NCI-H1092 treated with DMSO at 0.1 percent for 48 hours (cell line): ENCODE measurements at places on chromosomes 6 and 20.

GRCh38 chr20:20955892-20956291, 150.3 kb downstream of the LINC00237 start:
- DNase-seq, result no peak

DNA sequence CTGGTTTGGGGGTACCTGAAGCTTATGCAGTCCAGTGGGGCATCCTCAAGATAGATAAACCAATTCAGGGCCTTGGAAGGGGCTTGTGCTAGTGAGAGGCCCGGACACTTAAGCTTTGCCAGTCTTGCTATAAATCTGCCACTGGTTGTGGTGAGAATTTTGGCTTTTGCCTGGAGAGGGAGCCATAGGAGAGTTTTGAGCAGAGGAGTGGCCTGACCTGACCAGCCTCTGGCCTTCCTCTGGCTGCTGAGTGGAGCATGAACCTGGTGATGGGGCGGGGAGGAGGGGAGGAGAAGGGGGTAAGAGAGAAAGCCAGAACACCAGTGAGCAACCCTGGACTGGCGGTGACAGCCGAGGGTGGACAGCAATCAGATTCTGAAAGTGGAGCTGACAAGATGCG, 7.1 kb downstream of the TMEM74B start:
- DNase-seq, result no peak

DNA sequence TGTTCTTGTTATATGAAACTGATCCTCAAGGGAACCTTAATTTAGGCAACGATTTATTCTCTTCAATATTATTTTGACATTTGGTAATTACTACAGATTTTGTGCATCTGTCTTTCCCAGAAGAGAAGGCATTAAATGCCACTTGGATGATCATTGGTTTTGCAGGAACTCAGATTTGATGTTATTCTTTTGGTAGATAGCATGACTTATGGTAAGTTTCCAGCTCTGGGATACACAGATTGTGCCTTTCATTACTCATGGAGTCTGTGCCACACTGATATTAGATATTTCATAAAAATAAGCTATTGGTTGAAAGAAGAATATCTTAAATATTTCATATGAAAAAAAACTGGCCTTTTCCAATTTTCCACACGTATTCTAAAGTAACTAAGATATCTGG, 120.1 kb downstream of the AIG1 start:
- no peak for DNase-seq

DNA sequence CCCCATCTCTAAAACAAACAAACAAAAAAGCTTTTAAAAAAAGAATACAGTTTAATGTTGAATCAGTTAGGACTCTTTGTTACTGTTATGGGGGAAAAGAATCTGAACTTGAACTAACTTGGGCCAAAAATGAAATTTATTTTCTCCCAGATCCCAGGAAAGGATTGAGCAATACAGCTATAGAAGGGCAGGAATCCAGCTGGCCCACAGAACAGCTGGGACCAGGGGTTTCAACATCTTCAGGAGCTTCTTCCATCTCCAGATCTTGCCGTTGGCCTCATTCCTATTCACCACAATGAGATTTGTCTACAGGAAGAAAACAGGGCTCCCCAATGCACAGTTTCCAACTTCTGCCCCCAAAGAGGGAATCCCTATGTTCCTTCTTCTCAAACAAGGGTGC, 43.2 kb upstream of the AKAP12 start:
- no peak for DNase-seq

DNA sequence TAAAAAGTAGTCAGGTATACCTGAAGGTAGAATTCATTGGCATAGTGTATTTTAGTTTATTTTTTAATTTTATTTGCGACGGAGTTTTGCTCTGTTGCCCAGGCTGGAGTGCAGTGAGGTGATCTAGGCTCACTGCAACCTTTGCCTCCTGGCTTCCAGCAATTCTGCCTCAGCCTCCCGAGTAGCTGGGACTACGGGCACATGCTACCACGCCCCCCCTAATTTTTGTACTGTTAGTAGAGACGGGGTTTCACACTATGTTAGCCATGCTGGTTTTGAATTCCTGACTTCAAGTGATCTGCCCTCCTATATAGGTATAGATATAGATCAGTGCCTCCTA, 102.8 kb upstream of the PRSS16 start:
- no peak for DNase-seq

DNA sequence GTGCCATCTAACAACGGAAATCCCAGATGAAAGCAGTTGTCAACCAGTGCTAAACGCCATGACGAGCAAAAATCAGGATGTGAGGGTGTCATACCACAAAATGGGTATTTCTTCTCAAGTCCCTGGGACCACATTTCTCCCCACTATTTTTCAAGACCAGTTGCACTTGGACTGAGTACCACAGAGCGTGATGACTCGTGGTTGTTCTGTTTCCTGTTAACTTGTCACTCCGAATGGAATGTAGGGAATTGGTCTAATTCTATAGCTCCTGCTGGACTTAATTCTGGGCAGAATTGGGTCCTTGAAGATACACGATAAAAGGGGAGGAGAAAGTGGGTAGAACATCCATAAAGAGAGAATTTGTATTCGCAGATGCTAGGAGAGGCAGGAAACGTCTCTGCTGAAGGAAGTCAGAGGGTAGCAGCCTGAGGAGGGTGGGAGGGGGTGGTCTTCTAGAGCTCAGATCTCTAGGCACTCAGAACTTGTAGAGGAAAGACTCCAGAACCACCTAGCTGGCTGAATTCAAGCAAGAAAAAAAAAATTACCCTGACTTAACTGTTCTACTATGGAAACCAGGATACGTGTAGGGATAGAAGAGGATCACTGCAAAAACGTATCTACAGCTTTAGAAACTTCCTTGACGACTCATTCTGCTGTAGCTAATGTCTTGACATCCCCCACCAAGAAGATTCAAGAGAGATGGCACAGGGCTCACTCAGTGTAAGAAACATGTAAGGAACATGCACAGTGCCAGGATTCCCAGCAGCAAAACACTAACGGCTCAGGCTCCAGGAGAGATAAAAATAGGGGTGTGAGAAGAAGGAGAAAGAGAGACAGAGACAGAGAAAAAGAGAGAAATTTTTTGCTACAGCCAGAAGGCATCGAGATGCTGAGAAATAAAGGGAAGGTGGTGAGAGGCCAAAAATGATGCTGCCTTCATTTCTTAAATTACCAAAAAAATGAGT, 494.7 kb downstream of the CD83 start:
- no peak for DNase-seq

DNA sequence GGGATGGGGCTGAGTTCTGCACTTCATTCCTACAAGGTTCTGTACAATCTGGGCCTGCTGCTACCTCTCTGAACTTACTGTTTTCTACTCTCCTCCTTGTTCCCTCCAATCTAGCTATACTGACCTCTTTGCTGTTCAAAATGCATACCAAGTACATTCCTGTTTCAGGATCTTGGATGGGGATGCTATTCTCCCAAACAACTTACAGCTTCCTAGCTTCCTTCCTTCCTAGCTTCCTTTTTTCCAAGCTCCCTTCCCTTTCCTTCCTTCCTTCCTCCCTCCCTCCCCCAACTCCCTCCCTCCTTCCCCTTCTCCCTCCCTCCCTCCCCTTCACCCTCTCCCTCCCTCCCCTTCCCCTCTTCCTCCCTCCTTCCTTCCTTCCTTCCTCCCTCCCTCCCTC, 117.9 kb downstream of the AHI1 start:
- DNase-seq, result no peak

- no peak for DNase-seq
These were observed 648.6 kb downstream of the COL12A1 start for GRCh38 chr6:74557236-74557635.

DNA sequence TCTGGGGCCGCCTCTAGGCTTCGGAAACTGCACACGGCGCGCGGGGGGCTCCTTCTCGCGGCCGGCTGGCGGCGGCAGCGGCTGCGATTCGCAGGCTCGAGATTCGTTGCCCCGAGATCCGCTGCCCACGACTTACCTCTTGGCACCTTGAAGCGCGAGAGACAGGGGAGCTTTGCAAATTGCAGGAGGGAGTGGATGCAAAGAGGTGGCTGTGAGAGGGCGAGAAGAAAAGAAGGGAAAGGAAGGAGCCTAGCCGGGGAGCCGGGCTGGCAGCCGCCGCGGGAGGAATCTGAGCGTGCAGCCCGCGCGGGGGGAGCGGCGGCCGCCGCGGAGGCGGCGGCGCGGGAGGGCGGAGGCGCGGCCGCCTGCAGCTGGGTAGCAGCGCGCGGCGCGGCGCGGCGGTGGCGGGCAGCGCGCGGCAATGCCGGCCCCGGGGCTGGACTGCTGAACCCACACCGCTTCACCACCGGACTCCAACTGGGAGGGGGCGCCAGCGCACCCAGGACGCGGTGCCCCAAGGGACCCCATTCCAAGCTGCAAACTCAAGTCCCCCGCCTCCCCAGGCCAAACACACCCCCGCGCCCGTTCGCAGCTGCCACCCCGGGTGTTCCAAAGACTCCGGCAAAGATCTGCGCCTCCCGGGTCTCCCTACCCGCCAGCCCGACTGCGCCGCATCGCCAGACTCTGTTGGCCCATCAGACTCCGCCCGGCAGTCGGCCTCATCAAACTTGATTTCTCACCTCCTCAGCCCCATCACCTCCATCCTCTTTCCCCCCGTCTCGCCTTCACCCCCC, 44.2 kb upstream of the SUPT3H start:
- DNase-seq, result peak; percentile 16

DNA sequence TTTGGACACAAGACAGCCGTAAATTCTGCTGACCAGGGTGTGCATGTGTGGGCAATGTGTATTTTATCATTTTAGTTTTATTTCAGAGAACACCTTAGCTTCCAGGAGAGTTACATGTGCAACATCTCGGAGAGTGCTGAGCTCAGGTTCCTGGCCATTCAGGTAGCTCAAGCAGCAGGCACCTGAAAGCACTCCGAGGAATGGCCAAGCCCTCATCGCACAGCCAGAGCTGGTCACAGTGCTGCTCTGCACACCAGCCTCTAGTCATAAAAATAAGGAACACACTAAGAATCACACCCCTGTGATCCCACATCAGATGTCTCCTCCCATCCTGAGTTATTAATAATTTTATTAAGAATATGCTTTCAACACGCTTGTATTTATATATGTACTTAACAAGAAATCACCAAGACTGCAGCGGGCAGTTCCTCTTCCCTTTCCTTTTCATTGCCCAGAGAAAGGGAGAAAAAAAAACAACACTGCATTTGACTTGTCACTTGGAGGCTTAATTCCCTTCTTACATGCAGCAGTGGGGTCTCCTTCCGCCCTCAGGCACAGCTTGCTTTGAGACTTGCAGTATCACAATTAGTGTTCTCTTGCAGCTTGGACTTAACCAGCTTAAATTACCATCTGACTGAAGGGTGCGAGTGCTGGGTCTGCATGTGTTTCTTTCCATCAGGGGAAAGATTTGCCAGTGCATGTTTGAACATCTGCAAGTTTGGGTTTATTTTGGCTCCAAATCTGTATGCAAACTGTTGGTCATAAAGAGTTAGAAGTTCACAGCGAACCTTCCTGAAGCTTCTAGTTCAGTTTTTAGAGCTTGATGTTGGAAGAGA, 36.0 kb upstream of the IRF4 start:
- DNase-seq, result no peak

DNA sequence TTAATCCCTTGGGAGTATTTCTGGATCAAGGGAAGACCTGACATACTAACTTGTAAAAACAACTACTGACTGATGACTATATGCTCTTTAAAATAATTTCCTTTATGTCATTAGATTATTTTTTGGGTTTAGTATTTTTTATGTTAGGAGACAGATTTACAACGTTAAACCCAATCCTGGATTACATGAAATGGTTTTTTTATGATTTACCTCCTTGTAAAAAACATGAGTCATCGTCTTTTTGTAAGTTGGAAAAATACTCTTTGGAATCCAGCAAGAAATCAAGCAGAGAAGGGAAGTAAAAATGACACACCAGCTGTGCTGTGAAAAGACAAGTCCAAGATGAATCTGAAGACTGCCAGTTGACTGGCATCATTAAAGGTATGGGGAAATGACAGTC, 6.7 kb downstream of the STK4 start:
- DNase-seq, result no peak

- no peak for DNase-seq
These were observed 22.2 kb downstream of the XRN2 start for GRCh38 chr20:21325296-21325695.

DNA sequence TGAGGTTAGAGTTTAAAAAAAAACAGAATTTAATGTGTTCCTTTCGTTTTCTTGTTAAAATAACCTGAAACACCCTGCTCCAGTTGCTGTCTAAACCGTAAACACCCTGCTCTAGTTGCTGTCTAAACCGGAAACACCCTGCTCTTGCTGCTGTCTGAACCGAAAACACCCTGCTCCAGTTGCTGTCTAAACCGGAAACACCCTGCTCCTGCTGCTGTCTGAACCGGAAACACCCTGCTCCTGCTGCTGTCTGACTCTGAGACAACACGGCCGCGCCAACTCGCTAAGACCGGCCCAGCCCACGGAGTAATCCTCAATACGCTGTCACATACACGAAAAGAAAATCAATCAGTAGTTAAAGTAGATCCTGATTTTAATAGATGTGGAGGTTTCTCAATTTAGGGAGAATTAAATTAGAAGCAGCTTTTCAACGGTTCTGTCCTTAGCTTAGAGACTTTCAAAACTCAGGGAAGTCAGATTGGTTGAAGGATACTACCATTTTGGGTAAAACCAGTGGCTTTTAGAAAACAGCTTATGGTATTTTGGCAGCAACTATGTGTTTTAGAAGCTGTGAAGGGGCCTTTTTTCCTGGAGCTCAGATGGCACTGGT, 98.3 kb downstream of the RAMACL start:
- DNase-seq, result no peak

GRCh38 chr6:13331516-13332348, 3.4 kb upstream of the TBC1D7 start:
- peak; percentile 0 for DNase-seq

DNA sequence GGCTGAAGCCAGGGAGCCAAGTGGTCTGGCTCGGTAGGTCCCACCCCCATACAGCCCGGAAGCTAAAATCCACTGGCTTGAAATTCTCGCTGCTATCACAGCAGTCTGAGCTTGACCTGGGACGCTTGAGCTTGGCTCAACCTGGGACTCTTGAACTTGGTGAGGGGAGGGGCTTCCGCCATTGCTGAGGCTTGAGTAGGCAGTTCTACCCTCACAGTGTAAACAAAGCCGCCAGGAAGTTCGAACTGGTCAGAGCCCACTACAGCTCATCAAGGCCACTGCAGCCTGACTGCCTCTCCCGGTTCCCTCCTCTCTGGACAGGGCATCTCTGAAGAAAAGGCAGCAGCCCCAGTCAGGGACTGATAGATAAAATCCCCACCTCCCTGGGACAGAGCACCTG, 1337.7 kb downstream of the HACE1 start:
- no peak for DNase-seq

DNA sequence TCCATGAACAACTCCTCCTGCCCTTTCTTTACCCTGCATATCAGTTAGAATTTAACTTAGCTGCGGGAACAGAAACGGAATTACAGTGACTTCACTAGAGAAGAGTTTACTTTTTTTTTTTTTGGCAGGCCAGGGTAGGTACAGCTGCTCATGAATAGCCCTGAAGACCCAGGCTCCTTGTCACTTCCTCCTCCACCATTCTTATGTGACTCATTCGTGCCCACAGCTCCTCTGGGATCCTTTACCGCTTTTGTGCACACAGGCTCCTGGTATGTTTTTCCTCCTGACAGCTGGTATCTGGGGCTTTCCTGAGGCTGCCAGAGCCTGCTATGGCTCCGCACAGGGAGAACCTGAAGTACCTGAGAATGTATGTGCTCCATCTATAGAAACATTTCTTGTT, 3.9 kb upstream of the KCNS1 start:
- no peak for DNase-seq

DNA sequence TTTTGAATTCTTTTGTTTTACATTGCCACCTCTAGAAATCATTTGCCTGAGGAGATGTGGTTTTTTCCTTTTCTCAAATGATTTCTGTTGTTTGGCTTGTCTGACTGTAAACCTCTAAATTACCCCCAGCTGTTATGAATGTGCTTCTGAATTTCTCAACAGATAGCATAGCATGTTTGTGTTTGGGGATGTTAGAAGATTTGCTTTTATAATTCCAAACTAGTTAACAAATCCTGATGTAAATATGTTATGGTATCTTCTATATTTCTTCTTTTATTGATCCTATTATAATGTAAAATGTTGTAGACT, 31.6 kb upstream of the EZR start:
- DNase-seq, result no peak
